ENCODE measurements at places on chromosomes 2 and 18.

DNA sequence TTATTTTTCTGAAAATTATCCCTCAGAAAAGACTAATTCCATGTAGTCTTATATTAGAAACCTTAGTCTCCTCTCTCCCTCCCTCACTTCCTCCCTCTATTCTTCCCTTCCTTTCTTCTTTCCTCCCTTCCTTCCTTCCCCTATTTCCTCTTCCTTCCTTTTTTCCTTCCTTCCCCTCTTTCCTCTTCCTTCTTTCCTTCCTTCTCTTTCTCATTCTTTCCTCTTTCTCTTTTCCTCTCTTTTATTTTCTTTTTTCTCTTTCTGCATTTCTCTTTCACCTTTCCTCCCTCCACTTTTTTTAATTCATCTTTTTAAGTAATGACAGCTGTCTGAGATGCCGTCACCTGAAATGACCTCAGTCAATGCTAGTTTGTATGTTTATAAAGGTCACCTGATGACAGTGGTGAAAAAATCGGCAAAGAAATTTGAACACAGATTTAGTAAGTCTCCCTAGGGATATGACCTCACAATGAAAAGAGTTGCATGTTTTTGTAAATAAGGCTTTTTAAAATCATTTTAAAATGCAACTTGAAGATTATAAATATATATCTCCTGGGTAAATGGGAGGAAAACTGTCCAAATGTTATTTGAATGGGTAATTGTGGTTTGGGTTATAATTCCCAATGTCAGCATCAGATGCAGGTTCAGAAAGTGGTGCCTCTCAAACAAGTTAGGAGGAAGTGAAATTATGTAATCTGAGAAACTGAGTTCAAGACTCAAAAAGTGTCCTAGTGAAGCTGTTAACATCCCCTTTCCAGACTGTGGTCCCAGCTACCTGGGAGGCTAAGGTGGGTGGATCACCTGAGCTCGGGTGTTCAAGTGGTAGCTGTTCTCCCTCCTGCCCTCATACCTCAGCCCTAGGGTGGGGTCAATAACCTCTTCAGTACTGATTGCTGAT is 90.3 kb upstream of the ST3GAL5 start:
- DNase-seq = no peak

- DNase-seq = no peak
Measured at GRCh38 chr2:134875309-134875708, 36.9 kb downstream of the ACMSD start.

DNA sequence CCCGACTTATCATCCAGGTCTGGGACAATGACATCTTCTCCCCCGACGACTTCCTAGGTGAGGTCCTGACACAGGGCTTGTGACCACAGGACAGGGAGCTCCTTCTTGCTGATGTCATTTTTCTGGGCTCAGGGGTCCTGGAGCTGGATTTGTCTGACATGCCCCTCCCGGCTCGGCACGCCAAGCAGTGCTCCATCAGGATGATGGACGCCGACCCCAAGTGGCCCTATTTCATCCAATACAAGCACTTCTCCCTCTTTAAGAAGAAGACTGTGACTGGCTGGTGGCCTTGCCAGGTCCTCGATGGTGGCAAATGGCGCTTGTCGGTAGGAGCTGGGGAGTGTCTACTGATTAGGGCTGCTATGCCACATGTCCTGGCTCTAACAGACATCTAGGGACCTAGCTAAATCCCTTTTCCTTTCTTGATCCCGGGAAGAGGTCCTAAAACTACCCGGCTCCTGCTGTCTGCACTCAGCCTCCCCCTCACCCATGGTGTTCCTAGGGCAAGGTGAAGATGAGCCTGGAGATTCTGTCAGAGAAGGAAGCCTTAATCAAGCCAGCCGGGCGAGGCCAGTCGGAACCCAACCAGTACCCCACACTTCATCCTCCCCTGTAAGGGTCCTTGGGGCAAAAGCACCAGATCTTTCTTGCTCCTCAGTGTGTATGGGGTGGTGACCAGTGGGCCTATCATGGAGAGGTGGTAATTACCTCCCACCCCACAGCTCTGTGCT is 36.7 kb downstream of the LMAN2L start:
- no peak for DNase-seq

- DNase-seq = no peak
Measured at GRCh38 chr18:32472841-32473240, 2.2 kb upstream of the GAREM1 start.

DNA sequence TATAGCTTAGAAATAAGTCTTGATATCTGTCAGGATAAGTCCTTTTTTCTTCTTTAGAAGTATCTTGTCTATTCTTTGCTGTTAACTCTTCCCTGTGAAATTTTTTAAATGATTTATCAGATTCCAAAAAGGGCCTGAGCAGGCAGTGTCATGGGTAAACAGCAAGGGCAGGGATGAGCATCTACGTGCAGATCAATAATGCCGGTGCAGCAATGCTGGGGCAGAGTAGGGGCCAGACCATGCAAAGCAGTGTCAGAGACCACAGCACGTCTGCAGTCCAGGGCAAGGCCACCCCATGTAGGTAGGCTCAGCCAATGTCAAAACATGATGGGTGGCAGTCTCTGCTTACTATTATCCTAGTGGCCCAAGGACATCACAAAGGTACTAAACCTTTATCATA is 182.2 kb downstream of the TMEM247 start:
- DNase-seq = no peak

DNA sequence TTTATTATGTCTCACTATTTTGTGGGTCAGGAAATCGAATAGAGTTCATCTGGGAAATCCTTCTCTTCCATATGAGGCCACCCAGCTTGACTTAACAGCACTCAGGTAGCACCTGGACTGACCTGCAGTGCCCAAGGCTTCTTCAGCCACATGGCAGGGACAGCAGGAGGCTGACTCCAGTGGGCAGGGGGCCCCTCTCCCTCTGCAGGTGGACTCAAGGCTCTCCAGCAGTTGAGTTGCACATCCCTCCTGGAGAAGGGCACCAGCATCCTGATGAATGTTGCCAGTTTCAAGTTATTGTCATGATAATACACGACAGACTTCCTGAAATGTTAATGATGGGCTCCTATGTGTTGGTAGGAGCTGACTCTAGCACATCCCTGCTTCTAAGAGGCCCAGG is 338.1 kb upstream of the RAB6C start:
- no peak for DNase-seq

DNA sequence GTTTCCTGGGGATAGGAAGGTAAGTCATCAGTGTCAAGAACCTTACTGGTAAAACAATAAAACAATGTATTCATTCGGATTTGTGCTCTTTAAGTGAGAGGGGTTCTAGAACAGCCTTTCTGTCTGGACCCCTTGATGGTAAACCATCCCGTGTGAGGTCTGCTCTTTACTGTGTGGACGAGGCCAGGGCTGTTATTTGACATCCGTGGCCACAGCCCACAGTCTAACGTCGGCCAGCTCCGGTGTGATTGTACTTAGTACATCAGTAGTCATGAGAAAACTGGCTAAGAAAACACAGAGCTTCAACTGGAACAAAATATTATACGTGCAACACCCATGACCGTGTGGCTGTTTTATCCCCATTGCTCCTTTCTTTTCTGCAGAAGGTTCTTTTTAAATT is 62.0 kb downstream of the SLC35F5 start:
- no peak for DNase-seq

DNA sequence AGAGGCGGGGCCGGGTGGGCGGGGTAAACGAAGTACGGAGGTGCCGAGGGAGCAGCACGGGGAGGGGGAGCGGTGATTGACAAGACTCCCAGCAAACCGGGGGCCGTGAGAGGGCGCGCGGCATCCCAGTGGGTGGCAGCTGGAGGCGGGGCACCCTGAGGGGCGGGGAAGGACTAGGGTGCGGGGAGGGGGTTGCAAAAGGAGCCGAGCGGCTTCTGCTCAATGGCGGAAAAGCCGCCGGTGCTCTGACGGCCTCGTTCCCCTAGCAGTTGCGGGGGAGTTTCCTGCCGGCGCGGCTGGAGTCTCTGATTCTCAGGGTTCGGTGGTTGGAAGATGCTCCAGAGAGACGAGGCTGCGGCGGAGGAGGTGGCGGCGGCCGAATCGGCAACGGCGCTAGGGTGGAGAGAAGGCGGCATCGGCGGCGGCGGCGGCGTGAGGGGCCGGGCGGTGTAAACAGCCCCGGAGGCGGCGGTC is at the start of gene PPM1B:
TSS of gene PPM1B (plus strand) at position 195 of the 474 bp plus-strand sequence. CDS start 32,325 bp downstream, outside the sequence.
- DNase-seq = no peak

GRCh38 chr18:60861575-60861974 is 471.7 kb upstream of the CDH20 start:
- no peak for DNase-seq

DNA sequence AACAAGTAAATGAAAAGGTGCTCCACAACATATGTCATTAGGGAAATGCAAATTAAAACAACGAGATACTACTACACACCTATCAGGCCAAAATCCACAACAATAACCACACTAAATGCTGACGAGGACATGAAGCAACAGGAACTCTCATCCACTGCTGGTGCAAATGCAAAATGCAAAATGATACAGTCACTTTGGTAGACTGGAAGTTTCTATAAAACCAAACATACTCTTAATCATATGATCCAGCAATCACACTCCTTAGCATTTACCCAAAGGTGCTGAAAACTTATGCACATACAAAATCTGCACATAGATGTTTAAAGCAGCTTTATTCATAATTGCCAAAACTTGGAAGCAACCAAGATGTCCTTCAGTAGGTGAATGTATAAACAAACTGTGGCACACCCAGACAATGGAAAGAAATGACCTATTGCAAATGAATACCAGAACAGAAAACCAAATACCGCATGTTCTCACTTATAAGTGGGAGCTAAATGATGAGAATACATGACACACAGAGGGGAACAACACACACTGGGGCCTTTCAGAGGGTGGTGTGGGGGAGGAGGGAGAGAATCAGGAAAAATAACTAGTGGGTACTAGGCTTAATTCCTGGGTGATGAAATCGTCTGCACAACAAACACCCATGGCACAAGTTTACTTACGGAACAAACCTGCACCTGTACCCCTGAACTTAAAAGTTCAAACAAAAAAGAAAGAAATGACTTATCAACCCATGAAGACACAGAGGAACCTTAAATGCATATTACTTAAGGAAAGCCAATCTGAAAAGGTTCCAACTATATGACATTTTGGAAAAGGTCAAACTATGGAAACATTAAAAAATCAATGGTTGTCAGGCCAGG is 80.4 kb downstream of the ASXL2 start:
- DNase-seq = no peak

GRCh38 chr2:157760949-157761348 is 115.2 kb downstream of the ACVR1 start:
- no peak for DNase-seq

- no peak for DNase-seq
Measured at GRCh38 chr2:198591586-198591985, 787.2 kb downstream of the PLCL1 start.

- DNase-seq = no peak
Measured at GRCh38 chr2:217379807-217380206, 519.9 kb upstream of the TNP1 start.

GRCh38 chr2:218063896-218064295 is 5.2 kb upstream of the RUFY4 start:
- no peak for DNase-seq

GRCh38 chr2:86037795-86038192 is 67.9 kb downstream of the POLR1A start:
- no peak for DNase-seq

DNA sequence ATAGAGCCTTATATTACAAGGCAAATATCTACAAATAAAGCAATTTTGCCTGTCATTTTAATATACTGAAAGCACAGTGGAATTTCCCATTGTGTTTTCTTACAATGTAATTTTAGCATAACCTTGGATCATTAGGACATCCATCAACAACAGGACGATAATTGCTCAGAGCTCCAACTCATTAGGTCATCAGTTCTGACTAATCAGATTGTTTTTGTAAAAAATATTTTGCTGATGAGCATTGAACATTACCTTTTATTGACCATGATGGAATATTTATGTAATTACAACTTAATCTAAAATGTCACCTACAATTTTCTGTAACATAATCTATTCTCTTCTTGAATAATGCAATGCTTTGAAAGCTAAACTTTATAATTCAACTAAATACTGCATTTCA is 215.3 kb upstream of the DSEL start:
- no peak for DNase-seq

DNA sequence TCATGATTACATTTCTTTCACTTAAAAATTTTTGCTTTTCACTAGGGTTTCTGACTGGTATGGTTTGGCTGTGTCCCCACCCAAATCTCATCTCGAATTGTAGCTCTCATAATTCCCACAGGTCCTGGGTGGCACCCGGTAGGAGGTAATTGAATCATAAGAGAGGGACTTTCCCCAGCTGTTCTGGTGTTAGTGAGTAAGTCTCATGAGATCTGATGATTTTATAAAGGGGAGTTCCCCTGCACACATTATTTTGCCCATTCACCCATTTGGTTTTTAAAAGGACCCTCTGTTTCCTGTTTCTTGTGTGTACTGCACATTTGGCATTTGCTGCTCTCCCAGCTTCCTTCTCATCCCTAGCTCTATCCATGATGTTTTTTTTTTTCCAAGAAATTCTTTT is 27.8 kb upstream of the NETO1 start:
- no peak for DNase-seq

DNA sequence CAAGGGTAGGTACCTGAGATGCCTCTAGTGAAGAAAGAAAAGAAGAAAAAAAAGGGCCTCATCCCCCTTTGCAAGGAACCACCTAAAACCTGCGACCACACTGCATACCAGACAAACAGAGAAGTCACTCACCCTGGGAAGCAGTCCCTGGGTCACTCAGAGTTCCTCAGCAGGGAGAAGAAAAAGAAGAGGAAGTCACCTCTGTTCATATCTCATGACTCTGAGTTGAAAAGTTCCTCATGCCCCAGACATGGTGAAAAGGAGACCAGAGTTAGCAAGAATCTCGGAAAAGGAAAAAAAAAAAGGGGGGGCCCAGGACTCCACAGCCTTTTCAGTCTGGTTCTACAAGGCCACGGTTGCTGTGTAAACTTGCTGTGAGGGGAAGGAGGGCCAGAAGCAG is 478.4 kb upstream of the NRXN1 start:
- DNase-seq = no peak

- DNase-seq = no peak
Measured at GRCh38 chr2:62642429-62643099, 62.9 kb upstream of the EHBP1 start.

DNA sequence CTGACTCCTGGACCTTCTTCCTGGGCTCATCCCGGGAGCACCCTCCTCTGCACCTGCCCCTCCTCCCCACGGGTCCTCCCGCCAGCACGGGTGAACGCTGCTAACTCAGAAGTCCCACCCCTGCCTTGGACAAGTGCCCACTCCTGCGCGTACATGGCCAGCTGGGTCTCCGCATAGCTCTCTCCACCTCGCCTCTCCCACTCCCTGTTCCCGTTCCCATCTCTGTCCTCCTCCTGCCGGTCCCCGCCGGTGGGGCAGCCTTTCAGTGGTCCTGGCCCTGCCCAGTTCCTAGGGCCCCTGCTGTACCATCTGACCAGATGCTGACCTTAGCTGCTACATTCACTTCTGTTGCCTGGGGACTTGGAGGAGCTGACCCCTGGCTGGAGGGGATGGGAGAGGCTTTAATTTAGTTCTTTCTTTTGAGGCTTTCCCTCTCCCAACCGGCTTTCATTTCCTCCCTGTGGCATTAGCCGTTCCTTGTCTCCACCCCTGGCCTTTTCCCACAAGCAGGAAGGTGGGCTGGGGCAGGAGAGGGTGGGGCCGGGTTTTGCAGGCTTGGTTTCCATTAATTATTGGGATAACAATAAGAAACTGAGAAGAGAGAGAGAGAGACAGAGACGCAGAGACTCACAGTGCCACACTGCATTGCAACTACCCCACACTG is 136.1 kb downstream of the SH3BP4 start:
- DNase-seq = no peak

- peak; percentile 7 for DNase-seq
Measured at GRCh38 chr2:135948642-135949355, 36.6 kb downstream of the DARS1 start.
